Natural killer cell treated with Interleukin-12 subunit alpha and Interleukin-12 subunit beta and Interleukin-15 and Interleukin-18, amount 100 ng/mL, for 72 hours (primary cell): ENCODE measurements at places on chromosomes 5 and 9. TPM values are rescaled to one million over a fixed set of nuclear protein-coding genes. Genes with fewer than 3 reads are reported as not detected.

DNA sequence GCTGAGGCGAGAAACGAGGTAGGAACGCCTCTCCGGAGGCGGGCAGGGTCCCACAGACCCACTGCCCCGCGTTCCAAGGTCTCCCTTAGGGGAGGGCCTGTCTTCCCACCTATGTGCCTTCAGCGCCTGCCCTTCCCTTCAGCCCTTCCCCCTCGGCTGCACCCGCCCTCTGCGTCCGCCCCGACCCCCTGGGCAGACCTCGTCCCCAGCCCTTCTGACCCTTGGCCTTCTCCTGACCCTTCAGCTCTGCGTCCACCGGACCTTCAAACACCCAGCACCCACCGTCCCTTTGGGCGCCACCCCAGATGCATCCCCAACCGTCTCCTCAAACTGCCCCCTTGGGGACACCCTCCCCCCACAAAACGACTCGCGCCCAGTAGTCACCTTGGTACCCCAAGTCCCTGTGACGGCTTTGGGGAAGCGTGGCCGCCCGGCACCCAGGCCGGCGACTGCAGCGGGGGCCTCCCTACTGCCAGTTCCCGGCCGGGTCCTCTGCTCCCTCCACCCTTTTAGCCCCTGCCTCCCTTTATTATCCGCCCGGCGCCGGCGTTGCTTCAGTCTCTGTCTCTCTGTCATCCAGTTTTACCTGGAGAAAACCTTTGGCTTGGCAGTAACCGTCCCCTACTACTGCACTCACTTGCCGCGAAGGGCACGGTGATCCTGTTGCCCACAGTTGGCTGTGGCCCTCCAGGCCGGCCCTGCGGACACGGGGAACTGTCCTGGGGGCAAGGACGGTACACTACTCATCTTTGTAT, 421 bp downstream of the RUSC2 start:
- H3K4me3 ChIP-seq = peak overlapping the region; percentile 87
- no peaks in the 10 kb centered on the region for H3K36me3 ChIP-seq
- H3K27me3 ChIP-seq = peaks cover 3% of the 10 kb centered on the region
- DNase-seq = no peak
- peak overlapping the region; percentile 56 for H3K27ac ChIP-seq

DNA sequence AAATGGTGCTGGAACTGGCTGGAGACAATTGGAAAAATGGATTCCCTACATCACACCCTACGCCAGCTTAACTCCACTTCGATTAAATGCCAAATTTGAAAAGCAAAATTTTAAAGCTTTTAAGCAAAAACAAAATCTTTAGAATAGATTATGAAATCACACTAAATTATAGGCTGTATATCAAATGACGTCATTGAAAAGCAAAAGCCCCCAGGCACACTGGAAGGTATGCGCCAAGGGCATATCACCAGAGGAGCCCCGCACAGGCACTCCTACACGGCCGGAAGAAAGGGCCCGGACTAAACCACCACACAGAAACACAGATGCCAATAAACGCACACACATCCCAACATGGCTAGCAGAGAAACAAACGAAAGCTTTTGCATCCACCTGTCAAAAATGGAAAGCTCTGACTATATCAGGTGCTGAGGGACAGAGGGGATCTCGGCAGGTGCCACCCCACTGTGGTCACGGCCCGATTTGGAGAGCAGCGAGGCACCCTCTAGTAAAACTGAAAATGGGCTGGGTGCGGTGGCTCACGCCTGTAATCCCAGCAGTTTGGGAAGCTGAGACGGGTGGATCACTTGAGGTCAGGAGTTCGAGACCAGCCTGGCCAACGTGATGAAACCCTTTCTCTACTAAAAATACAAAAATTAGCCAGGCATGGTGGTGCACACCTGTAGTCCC, 17.0 kb upstream of the MXD3 start:
- no peak for DNase-seq
- H3K27me3 ChIP-seq = no peaks in the 10 kb centered on the region
- peak overlapping the region; percentile 71 for H3K4me3 ChIP-seq

DNA sequence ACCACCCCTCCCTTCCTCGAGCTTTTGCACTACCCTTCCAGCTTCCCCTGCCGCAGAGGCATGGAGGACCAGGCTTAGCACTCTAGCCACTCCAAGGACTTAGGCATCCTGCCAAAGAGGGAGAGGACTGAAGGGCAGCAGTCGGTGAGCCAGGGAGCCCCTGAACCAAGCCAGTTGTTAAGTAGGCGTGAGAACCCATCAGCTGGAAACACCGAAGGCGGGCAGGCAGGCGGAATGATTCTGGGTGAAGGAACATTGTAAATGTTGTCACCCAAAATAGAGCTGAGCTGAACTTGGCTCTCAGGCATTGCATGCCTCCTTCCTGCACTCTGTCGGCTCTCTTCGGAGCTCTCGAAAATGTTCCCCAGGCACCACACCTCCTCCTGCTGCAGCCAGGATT, 42.8 kb downstream of the NRG2 start:
- DNase-seq = no peak
- H3K36me3 ChIP-seq = no peaks in the 10 kb centered on the region
- H3K27me3 ChIP-seq = peaks cover 61% of the 10 kb centered on the region
- H3K4me3 ChIP-seq = no peak overlapping the region
- H3K4me1 ChIP-seq = no peaks in the 10 kb centered on the region
- no peak overlapping the region for H3K27ac ChIP-seq

- no peaks in the 10 kb centered on the region for H3K36me3 ChIP-seq
- H3K27me3 ChIP-seq = peaks cover 25% of the 10 kb centered on the region
- H3K4me3 ChIP-seq = no peak overlapping the region
These were observed 32.3 kb downstream of the PRRX2 start for GRCh38 chr9:129697656-129698253.

GRCh38 chr5:173920024-173920753, 32.0 kb downstream of the CPEB4 start:
- H3K27me3 ChIP-seq = no peaks in the 10 kb centered on the region
- no peak for DNase-seq
- no peak overlapping the region for H3K27ac ChIP-seq

Gene ATP10B
- total RNA-seq = not detected
